ENCODE measurements at places on chromosomes 5 and 9.
A peak's percentile ranks its signal among the peaks of the same experiment; 100 is the strongest.

DNA sequence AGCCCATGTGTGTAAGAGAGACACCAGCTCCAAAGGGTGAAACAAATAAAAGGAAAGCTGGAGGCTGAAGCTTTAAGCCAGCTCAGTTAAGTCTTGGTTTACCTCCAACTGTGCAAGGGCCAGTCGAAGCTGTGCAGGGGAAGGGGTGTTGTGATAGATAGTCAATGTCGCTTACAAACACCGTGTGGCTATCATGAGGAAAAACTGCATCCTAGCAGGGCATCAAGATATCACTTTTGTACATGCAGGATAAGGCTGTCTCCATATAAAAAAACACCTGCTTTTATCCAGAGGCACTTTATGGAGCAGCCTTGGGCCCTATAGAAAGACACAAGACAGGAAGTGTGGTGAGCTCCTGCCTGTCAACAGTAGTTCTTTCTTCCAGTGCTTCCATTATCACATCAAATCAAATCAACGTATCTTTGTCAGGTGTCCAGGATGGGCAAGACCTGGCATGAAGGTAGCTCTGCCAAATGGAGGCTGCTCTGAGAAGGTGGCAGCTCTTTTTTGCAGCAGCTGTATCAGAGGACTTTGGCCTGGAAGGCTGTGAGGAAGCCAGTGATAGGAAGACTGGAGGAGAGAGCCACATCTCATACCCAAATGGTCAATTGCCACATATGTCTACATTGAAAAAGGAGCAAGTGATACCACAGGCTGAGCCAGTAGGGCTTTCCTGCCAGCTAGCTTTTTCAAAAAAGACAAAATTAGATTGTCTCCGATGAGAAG lies 29.3 kb upstream of the SELENOP start:
- DNase-seq = no peak

DNA sequence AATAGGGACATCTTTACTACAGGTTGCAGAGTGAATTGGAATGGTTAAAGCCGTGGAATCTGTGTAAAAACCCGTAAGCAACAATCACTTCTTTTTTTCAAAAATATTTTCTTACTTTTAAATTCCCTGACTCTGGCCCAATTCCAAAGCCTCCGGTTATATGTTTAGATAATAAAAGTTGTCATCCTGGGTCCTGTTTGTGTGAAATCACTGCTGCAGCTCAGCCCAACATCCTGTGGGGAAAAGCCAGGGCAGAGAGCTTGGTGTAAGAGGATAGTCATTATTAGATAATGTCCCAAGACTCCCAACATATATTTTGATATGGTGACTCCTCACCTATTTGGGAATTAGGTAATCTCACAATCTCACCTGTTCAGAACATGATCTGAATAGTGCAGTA lies 586.0 kb upstream of the BRINP1 start:
- no peak for DNase-seq

GRCh38 chr5:177966839-177967166 lies 29.2 kb downstream of the PROP1 start:
- DNase-seq = no peak

- no peak for DNase-seq
Measured at GRCh38 chr9:71941060-71941568, 29.7 kb downstream of the C9orf85 start.

DNA sequence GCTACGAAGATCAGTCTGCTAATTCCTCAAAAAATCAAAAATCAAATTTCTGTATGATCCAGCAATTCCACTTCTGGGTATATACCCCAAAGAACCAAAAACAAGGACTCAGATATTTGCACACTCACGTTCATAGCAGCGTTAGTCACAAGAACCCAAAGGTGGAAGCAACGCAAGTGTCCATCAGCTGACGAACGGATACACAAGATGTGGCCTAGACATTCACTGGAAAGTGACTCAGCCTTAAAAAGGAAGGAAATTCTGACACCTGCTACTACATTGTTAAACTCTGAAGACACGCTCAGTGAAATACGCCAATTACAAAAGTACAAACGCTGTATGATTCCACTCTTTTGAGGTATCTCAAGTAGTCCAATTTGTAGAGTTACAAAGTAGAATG lies 93.3 kb downstream of the OTULIN start:
- no peak for DNase-seq

GRCh38 chr9:134068744-134069479 lies 1.1 kb upstream of the BRD3 start:
- DNase-seq = no peak

- DNase-seq = no peak
Measured at GRCh38 chr5:60727033-60727679, 27.2 kb upstream of the DEPDC1B start.

- peak; percentile 25 for DNase-seq
Measured at GRCh38 chr5:157603333-157604190, 28.0 kb upstream of the ADAM19 start.

GRCh38 chr5:136963504-136963903 lies 535.6 kb downstream of the SPOCK1 start:
- no peak for DNase-seq

- DNase-seq = no peak
Measured at GRCh38 chr5:73623901-73624404, 2.0 kb upstream of the ARHGEF28 start.

GRCh38 chr5:150129813-150130492 lies 25.7 kb downstream of the PDGFRB start:
- peak; percentile 18 for DNase-seq

- DNase-seq = no peak
Measured at GRCh38 chr9:34233672-34234071, 54.8 kb downstream of the UBAP1 start.

DNA sequence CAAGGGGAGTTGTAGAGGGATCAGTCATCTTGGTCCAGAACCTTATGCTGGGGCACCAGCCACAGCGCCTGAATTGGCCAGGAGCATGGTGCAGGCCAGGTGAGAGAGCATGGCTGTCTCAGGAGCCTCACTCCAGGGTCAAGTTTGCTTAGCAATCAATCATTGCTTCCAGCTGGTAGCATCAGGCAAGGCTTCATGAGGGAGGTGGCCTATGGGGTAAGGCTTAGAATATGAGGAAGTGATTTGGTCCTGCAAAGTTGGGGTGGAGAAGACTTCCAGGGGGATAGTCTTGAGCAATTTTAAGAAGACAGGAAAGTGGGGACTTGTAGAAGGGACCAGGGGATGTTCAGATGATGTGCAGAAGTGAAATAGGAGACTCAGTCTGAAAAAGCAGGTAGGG lies 53.9 kb upstream of the PITX1 start:
- no peak for DNase-seq

GRCh38 chr5:144289277-144289676 lies 118.6 kb downstream of the KCTD16 start:
- DNase-seq = no peak

DNA sequence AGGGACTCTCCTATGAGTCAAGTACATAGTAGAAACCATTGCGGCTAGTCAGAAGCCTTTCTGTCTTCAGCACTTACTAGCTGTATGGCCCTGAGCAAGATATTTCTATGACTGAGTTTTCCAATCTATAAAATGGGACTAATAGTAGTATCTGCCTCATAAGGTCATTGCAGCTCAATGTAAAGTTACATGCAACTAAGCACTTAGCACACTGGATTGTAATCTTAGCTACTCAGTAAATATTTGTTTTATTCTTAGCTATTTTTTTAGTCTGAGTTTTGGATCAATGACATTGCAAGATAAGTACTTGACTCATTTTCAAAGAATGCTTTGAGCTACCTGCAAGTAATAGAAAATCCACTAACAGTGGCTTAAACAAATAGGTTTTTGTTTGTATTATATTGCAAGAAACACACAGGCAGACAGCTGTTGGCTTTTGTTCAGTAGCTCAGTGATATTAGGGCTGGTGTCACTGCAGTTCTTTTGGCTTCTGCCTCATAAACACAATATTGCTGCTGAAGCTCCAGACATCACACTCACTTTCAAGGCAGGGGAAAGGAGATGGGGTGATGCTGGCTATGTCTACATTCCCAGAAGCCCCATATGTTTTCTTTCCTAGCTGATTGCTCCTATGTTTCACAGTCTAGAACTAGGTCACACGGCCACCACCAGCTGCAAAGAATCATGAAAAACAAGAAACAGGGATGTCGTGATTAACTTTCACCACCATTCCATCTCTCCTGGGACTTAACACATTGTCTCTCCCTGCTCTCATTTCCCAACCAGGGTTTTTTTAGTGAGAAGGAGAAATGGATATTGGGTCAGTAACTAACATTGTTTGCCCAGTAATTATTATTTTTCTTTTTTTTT lies 26.9 kb upstream of the FAT2 start:
- DNase-seq = no peak

- no peak for DNase-seq
Measured at GRCh38 chr9:117549444-117549843, 134.6 kb upstream of the ASTN2 start.

DNA sequence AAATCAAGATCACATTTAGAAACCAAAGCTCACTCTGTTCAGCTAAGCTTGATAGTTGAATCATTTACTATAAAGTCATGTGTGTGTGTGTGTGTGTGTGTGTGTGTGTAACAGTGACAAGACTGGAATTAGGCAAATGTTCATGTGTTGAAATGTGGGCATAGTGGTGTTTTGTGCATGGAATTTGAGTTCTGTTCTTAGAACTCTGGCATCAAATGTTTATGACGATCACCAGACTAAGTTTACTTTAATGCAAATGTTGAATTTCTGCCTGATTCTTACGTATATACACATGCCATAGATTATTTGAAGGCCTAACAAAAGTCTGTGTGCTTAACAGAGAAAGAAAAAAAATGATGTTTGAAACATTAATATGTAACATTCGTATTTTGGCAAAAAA lies 72.8 kb upstream of the COL5A1 start:
- DNase-seq = no peak

DNA sequence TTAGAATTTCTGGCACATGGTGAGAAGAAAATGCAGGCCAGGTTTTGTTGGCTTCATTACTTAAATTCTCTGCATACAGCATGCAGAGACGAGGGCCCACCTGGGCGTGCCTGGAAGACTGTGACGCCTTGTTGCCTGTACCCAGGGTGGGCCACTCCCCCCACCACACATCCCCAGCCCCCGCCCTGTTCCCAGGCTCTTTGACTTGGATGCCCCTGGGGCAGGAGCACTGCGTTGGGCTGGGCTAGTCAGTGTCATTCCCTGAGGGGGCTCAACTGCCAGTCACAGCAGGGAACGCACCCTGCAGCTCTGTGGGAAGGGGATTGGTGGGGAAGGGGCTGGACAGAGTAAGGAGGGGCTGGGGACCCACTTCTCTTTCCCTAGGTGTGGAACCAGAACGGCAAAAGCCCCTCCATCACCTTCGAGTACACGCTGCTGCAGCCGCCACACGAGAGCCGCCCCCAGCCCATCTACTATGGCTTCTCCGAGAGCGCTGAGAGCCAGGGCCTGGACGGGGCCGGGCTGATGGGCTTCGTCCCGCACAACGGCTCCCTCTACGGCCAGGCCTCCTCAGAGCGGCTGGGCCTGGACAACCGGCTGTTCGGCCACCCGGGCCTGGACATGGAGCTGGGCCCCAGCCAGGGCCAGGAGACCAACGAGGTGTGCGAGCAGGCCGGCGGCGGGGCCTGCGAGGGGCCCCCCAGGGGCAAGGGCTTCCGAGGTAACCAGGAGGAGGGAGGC lies 19.6 kb downstream of the ADAMTSL2 start:
- DNase-seq = no peak

DNA sequence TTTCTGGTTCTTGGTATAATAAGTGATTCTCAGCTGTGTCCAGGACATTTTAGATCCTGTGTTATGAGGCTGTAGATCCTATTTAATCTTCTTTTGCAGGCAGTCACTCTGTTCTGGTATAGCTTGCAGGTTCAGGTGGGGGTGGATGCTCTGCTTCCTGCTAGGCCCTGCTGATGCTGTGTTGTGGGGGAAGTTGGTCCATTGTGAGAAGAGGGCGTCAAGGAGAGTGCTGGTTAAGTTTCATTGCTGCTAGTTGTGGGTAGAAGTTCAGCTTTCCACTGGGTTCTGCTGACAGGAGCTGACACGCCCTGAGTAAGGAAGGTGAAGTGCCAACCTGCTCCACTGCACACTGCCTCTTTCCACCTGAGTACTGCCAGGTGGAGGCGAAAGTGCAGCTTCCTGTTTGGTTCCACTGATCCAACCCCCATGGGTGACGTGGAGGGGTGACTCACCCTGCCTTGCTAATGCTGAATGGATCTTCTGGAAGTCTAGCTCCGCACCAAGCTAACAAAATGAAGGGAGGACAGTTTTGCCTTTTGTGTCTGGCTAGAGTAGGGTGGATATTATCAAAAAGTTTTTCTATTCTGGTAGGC lies 16.3 kb downstream of the NMRK1 start:
- DNase-seq = no peak

DNA sequence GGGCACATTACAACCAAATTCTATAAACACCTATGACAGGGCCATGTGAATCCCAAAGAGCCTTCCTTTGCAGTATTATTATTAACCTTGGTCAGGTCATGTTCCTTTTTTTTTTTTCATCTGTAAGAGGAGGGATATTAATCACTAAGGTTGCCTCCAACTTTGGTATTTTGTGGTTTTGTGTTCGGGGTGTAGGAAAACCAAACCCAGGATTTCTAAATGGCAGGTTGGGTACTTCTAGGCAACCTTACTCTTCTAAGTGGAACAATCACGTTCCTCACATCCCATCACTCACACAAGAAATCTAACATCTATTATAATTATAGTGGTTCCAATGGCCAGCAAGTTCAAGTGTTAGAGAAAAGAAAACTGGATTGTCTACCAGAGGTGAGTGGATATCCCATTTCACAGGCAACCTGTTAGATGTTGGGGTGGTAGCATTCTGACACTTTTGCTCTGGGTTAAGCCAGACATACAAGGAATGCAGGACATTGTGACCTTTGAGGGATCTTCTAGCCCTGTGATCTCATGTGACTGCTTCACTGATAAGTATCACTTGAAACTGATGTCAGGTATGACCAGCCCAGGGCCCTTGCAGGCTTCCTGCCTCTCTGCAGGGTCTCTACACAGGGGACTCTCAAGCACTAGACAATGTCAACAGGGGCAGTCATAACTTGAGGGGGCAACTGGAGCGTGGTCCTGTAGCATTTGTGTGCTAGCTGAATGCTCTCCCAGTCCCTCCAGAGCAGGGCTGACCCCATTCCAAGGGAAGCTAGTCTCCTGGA lies 126.2 kb upstream of the VLDLR start:
- no peak for DNase-seq

DNA sequence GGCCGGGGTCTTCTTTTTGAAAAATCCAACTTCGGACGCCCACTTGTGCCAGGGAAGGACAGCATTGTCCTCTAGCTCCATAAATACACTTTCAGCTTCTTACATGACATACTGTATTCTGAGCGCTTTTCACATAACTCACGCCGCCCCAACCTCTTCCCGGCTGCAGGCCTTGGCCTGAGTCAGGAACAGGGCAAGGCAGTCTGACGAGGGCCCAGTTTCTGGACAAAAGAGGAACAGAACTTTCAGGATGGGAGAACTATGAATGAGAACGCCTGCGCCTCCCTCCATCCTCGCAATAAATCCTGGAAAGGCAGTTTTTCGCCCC lies 650 bp downstream of the DCTN4 start:
- no peak for DNase-seq

- no peak for DNase-seq
Measured at GRCh38 chr5:151683444-151683843, 3.3 kb downstream of the SPARC start.

DNA sequence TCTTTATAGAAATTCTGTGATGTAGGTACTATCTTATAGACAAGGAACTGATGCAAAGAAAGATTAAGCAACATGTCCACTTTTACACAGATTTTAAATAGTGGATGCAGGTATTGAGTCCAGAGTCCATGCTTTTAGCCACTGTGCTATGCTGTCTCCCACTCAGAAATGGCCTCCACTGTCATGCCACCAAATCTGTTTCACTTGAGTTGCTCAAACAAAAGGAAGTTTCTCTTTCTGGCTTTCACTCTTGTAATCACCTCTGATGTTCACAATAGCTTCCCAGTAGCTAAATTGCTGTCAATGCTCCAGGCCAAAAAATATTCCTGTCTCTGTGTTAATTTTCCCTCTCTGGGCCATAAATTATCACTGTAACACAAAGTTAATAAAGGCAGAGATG lies 77.0 kb upstream of the RASA1 start:
- no peak for DNase-seq
